ENCODE measurements at places on chromosomes 2 and 18.

GRCh38 chr2:108974674-108975073, 14.3 kb downstream of the EDAR start:
- DNase-seq, result no peak

DNA sequence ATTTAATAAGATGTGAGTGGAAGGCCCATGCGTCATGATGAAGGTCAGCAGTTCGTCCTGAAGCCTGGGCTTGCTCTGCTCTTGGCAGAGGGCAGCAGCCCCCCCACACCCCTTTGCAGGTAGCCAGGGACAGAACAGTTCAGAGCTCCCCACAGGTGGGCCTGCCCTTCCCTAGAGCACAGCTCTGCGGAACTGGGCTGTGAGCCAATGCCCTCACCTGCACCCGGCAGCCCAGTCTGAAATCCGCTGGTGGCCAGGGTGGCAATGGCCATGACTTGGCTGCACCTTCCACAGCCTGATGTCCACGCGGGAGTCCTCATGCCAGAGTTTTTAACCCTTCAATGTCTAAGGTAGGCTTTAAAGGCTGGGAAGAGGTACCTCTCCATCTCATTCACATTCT, 136.7 kb downstream of the ACKR3 start:
- no peak for DNase-seq

DNA sequence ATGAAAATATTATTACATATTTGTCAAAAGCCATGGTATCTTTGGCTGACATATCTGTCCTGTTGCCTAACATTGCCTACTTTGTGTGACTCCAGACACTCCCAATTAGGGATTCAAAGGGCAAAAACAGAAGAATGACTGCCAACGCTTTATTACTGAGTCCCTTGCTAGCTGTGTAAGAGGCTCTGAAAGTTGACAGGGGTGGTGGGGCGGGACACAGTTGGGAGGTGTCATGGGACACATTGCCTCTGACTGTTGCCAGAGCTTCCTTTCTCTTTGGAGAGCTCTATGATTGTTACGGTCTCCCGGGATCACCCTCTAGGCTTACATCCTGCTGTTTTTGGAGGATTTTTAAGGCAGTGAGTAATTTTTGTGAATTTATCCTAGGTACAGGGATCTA, 249.6 kb upstream of the ACVR2A start:
- no peak for DNase-seq

GRCh38 chr2:213220967-213221603, 63.2 kb upstream of the SPAG16 start:
- no peak for DNase-seq

DNA sequence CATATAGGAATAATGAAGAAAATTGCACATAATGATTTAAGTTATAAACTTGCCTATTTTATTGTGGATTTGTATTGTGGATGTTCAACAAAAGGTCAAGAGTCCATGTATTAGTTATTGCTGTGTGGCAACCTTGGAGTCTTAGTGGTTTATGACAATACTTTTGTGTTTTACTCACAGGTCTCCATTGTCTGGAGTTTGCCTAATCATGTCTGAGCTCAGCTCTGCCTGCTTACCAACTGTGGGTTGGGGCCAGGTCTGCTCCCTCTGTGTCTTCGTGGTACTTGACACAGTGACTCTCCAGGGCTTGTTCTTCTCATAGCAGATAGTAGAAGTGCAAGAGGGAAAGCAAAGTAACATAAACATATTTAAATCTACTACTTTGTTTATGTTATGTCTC, 382.5 kb downstream of the CBLN2 start:
- DNase-seq, result no peak

DNA sequence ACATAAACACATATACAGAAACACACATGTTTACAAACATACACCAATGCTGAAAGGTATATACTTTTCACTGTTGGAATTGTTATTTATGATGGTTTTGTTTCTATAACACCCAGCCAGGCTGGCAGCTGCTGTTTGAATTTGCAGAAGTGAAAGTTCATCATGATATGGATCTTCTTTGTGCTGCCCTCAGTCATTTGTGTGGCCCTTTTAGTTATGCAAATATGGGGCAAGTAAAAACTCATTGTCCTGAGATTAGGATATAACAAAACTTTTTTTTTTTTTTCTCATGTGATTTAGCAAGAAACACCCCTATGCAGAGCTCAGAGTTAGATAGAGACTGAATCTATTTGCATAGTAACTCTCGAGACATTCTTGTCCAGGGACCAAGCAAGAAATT, 714.1 kb downstream of the KCNJ3 start:
- no peak for DNase-seq

DNA sequence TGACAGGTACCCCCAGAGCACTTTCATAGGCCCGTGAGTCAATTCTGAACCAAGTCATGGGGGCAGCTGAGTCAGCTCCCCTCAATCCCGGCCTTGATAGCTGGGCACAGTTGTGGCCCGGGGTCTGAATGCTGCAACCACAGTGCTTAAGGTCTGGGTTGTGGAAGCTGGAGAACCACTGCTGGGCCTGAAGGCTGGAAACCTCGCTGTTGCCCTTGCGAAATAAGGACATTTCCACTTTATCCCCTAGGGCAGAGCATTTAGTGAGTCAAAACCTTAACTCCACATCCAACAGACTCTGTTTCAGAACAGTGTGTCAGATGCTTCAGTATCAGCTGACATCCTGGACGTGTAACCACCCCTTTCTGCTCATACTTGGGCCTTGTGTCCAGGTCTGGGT, 58.6 kb downstream of the SP110 start:
- no peak for DNase-seq

DNA sequence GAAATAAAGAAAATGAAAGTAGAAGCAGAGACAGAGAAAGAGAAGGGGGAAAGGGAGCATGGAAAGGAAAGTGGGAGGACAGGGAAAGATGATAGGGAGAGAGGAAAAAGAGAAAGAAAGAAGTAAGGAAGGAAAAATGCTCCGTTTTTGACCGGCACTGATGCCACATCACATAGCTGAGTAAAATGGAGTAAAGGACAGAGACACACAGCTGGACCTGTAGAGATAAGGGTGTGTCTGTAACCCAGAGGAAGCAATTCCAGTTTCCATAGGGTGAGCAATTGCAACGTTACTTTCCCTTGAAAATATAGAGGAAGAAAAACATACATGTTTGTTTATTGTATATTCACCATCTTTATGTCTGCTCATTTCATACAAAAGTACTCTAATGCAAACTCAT, 1866.9 kb upstream of the PIK3C3 start:
- no peak for DNase-seq

GRCh38 chr2:37283207-37283606, 41.4 kb downstream of the PRKD3 start:
- no peak for DNase-seq

DNA sequence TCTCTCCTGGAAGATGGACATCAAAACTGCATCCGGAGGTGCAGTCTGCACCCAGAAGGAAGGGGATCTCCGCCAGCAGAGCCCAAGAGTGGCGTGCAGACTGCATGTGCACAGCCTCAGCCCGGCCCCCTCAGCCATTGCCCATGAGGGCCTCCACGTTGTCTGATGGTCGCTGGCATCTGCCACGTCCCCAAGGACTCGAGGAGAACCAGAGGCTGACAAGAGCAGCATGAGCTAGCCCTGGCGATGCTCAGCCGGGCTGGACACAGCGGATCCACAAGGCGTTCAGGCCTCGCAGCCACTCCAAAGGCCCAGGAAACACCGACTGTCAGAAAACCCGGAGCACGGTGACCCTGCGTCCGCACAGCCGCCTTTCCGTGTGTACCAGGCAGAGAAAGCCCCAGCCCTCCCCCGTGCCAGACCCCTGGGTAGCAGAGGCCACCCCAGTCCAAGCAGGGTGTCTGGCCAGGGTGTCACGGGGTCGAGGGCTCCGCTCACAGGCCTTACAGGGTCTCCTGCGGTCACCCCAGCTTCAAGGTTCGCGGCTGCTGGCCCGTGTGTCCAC, 48.3 kb downstream of the SLC66A2 start:
- no peak for DNase-seq

DNA sequence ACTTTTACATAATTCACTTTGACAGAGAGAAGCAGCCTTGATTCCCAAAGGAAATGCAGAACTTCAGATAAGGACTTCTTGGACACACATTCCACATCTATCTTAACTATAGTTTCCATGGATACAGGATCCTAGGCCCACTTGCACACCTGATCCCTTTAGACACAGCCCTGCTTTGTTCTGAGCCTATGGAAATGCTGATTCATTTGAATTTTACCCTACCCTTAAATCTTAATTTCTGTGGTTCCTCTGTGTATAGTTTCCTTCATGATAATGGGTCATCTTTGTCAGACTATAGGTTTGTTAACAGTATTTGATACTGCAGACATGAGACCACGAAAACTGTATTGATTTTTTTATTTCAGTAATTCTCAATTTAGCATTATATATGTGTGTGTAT, 77.4 kb downstream of the ACTR3 start:
- DNase-seq, result no peak

DNA sequence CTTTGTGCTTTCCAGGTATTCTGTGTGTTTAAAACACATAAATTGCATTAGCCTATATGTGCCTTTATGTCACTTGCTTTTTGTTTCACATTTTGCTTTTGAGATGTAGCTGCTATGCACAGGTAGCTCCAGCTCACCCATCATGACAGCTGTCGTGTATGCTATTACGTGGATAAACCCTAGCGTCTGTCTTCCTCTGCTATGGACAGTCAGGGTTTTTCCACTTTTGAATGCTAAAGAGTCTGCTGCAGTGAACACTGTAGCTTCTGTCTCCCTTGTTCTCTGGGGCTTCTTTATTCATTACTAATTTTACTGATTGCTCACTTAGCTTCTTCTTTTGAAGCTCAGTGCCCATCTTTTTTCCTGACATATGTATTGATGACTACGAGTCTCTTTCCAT, 24.7 kb upstream of the MBP start:
- no peak for DNase-seq

- no peak for DNase-seq
Observed at GRCh38 chr2:73830871-73831401, 2.2 kb downstream of the STAMBP start.

DNA sequence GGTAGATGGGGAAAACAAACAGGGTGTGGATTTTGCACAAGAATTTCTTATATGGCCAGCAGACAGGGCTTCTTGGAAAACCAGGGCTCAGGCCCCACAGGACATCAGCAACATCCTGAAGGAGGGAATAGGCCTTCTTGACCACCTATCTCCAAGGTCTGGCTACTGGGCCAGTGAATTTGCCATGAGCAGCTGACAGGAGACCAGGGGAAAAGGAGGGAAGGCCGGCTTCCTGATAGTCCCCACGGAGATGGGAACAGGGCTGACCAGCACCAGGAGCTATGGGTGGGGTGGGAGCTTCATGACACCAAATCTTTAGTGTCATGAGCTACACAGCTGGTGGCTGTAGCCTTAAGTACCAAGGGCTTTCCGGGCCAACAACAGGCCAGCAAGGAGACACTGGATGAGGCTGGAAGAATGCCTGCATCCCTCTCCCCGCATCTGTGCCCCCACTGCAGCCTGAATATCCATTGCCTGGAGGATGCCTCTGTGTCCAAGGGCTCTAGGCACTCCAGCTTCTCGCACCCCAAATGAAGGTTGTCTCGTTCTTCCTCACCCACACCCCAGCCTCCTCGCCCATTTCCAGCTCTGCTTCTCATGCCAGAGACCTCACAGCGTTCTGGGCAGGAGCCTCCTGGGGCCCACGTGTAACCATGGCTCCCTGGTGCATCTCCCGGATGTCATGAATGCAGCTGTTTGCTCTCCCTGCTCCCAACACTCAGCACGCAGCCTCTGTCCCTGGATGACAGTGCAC, 74.8 kb downstream of the EMX1 start:
- no peak for DNase-seq

DNA sequence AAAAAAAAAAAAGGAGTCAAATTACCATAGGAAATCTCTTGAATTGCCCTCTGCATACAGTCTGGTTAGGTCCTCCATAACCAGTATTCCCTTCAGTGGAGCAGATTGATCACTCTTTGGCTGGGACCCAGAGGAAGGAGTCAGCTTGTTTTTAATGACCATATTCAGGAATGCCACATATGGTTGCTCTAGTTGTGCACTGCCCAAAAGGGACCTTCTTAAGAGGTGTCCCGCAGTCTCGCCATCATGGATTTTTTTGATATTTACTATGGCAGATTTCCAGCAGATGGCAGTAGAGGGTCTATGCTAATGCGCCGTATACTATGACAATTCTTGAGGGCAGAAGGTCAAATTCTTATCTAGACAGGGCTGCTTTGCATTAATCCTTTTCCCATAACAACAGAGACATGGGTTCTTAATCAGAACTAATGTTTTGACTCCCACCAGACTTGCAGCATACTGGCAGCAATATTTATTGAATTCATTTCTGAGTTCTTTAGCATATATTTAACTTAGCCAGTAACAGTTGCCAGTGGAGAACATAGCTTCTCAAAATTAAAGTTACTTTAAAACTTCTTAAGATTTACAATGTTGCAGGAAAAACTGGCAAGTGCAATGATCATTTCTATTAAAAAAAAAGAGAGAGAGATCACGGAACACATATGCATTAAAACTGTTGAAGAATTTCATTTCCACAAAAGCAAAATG, 31.8 kb upstream of the INPP4A start:
- DNase-seq, result peak; percentile 25

DNA sequence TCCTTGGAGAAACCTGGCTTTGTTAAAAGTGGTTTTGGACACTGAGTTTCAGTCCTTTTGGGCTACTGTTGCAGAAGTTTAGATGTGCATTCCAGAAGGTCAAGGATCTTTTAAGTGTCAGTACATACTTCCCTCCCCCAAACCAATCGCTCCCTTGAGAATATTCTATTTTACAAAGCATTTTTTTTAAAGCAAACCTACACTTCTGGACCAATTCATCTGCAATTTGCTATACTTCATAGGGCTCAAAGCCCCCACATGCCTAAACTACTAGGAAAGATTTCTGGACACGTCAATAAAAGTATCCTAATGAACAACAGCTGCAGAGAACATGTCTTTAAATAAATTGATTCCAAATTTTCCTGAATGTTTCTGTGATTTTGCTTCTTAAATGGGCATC, 157.6 kb downstream of the RDH14 start:
- no peak for DNase-seq

- DNase-seq, result no peak
Observed at GRCh38 chr18:79947054-79947755, 4.2 kb downstream of the SLC66A2 start.

DNA sequence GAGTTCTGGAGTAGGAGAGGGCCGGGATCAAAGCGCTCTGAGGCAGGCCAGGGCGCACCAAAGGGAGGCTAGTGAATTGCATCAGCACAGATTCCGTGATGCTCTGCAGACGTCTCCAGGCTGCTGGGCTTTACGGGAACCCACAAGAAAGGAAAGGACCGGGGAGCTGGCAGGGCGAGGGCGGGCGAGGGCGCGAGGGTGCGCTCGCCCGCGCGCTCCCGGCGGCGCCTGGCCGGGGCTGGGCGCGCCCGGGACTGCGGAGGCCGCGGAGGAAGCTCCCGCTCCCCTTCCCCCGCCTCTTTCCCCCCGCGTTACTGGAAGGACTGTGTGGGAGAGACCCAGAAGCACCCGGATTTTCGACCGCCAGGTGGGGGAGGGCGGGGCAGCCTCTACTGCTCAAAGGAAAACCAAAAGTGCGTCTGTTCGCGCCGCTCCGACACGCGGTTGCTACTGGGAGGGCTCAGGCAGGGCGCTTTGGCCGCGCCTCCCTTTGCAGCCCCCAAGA, 2.4 kb upstream of the FOSL2 start:
- DNase-seq, result peak; percentile 56
